Esophagus muscularis mucosa (tissue), 4 donors: ENCODE measurements at places on chromosomes 6 and 20. TPM values are rescaled to one million over a fixed set of nuclear protein-coding genes. Genes with fewer than 3 reads are reported as not detected.

GRCh38 chr6:34115403-34115795 lies 30.5 kb downstream of the GRM4 start:
- no peak overlapping the region for H3K4me3 ChIP-seq
- no peak overlapping the region for H3K27ac ChIP-seq
- no peaks in the 10 kb centered on the region for H3K27me3 ChIP-seq

- no peak overlapping the region for H3K27ac ChIP-seq
- no peaks in the 10 kb centered on the region for H3K27me3 ChIP-seq
- no peak for DNase-seq
- H3K4me1 ChIP-seq: no peaks in the 10 kb centered on the region
- H3K4me3 ChIP-seq: no peak overlapping the region
These were observed 79.0 kb upstream of the RGS17 start for GRCh38 chr6:153210083-153210482.

- no peaks in the 10 kb centered on the region for H3K4me1 ChIP-seq
- no peak for DNase-seq
- H3K36me3 ChIP-seq: no peaks in the 10 kb centered on the region
- H3K27ac ChIP-seq: no peak overlapping the region
- H3K4me3 ChIP-seq: no peak overlapping the region
- no peaks in the 10 kb centered on the region for H3K27me3 ChIP-seq
These were observed 11.5 kb upstream of the DACT2 start for GRCh38 chr6:168331058-168331457.

- no peaks in the 10 kb centered on the region for H3K27me3 ChIP-seq
- H3K27ac ChIP-seq: no peak overlapping the region
- no peaks in the 10 kb centered on the region for H3K4me1 ChIP-seq
- no peak overlapping the region for H3K4me3 ChIP-seq
These were observed 958.8 kb downstream of the TFAP2A start for GRCh38 chr6:9455864-9456658.

- peaks cover 20% of the 10 kb centered on the region for H3K4me1 ChIP-seq
- H3K27ac ChIP-seq: no peak overlapping the region
- H3K27me3 ChIP-seq: peaks cover 57% of the 10 kb centered on the region
- no peaks in the 10 kb centered on the region for H3K36me3 ChIP-seq
These were observed 1.1 kb upstream of the TMEM74B start for GRCh38 chr20:1185790-1186334.

- no peak overlapping the region for H3K27ac ChIP-seq
- H3K4me3 ChIP-seq: no peak overlapping the region
- no peaks in the 10 kb centered on the region for H3K27me3 ChIP-seq
- no peaks in the 10 kb centered on the region for H3K4me1 ChIP-seq
These were observed 30.0 kb downstream of the SLC22A16 start for GRCh38 chr6:110446405-110446804.

DNA sequence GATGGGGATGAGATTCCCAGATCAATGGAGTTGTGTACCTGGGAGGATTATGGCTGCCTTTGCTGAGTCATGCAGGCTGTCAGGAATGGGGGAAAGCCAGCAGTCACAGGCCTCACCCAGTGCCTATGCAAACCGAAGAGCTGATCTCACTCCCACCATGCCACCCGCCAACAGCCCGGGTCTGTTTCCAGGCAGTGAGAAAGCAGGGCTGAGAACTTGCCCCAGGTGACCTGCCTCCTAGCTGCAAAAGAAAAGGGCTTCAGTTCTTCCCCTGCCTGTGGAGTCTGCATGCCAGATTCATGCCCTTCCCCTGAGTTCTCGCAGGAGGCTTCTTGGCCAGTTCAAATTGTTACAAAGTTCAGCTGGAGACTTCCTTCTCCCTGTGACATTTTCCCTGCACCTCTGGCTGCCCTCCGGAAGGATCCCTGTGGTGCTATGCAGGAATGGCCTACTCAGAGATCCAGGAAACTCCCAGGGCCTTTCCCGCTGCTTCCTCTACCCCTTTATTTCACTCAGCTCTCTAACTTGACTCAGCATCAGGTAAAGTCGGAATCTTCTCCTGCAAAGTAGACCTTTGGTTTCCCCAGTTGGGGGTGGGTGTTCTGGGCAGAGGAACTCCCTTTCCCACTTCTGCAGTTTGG lies 71.5 kb upstream of the B3GAT2 start:
- no peak for DNase-seq
- H3K27me3 ChIP-seq: no peaks in the 10 kb centered on the region
- no peaks in the 10 kb centered on the region for H3K4me1 ChIP-seq
- H3K4me3 ChIP-seq: no peak overlapping the region

DNA sequence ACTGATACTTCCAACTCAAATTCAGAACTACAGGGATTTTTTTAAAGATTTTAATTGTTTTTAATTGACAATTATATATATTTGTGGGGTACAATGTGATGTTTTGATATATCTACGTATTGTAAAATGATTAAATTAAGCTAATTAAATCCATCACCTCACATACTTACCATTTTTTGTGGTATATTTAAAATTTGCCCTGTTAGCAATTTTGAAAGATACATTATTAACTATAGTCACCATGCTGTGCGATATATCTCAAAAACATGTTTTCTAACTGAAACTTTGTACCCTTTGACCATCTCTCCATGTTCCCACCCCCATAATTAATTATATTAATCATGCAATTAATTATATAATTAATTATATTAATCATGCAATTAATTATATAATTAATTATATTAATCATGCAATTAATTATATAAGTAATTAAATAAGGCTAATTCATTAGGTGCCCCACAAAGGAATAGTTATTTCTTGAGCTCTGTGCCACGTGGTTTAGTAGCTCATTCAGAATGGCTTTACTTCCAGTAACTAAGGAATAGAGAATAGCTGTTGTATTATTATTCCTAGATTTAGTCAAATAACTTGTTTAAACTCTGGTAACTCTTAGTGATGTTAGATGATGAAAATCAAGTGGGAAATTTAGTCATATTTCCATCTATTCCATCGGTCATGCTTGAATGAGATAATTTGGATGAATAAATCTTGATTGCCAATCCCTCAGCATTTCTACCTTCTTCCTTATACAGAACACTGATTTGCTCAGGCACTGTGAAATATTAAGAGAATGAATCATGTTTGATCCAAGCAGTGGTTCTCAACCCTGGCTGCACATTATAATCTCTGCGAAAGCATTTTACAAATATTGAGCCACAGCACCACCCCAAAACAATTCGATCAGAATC lies 25.1 kb downstream of the LOC128125822 start:
- H3K4me3 ChIP-seq: peak overlapping the region; percentile 62
- peaks cover 9% of the 10 kb centered on the region for H3K4me1 ChIP-seq
- H3K27ac ChIP-seq: no peak overlapping the region
- H3K36me3 ChIP-seq: no peaks in the 10 kb centered on the region

DNA sequence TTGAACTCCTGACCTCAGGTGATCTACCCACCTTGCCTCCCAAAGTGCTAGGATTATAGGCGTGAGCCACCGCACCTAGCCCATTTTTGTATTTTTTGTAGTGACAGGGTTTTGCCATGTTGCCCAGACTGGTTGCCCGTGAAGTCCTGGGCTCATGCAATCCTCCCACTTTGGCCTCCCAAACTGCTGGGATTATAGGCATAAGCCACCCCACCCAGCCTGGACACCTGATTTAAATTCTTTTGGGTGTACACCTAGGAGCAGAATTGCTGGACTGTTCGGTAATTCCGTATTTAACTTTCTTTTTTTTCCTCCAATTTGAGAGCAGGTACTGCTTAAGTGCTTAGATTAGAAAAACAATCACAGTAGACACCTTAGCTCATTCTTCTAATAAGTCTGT lies 5.6 kb upstream of the NRM start:
- peaks cover 12% of the 10 kb centered on the region for H3K36me3 ChIP-seq
- H3K4me3 ChIP-seq: no peak overlapping the region
- DNase-seq: no peak
- H3K27ac ChIP-seq: no peak overlapping the region
- no peaks in the 10 kb centered on the region for H3K27me3 ChIP-seq

DNA sequence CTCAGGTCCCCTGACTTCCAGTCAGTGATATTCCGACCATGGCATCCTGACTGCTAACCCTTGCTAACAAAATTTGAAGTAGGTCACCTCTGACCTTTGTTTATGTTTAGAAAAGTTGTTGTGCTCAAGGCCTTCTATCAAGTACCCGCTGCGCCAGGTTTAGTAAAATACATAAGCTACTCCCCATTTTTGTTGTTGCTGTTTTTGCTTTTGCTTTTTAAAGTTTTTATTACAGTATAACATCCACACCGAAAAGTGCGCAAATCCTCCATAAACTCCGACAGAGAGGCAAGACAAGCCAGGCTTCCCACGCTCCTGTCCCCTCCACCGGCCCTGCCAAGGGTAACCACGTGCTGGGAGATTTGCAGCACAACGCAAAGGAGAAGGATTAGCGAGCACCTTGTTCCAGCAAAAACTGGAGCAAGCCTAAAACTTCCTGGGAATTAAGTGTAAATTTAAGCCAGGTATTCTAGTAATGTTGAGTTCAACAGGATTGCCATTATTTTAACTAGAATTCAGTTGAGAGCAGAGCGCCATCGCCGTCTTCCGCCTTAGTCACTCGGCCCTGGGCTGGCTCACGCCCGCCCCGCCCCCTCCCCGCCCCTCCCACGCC lies 17.8 kb upstream of the HMGN4 start:
- peaks cover 12% of the 10 kb centered on the region for H3K4me1 ChIP-seq
- H3K27me3 ChIP-seq: no peaks in the 10 kb centered on the region
- H3K36me3 ChIP-seq: no peaks in the 10 kb centered on the region
- peak overlapping the region; percentile 98 for H3K27ac ChIP-seq
- DNase-seq: no peak

DNA sequence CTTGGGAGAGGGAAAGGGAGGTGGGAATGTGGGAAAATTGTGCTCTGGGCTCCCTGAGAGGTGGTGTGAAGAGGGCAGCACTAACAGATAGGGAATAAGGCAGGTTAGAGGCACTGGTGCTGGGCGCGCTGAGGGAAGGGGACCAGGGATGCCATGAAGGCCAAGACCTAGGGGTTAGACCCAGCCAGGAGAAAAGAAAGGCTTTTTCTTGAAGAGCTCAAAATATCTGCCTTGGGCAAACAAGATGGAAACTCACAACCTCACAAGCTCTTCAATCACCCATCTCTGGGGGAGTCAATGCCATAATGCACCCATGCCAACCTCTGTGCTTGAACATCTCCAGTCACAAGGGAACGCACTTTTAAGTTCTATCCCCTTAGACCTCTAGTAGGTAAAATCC lies 363.6 kb upstream of the CHD6 start:
- peak; percentile 83 for DNase-seq
- H3K27ac ChIP-seq: no peak overlapping the region
- H3K27me3 ChIP-seq: no peaks in the 10 kb centered on the region
- no peak overlapping the region for H3K4me3 ChIP-seq

GRCh38 chr6:56144538-56145324 lies 102.6 kb downstream of the COL21A1 start:
- no peaks in the 10 kb centered on the region for H3K4me1 ChIP-seq
- H3K36me3 ChIP-seq: no peaks in the 10 kb centered on the region
- H3K4me3 ChIP-seq: no peak overlapping the region
- DNase-seq: no peak

DNA sequence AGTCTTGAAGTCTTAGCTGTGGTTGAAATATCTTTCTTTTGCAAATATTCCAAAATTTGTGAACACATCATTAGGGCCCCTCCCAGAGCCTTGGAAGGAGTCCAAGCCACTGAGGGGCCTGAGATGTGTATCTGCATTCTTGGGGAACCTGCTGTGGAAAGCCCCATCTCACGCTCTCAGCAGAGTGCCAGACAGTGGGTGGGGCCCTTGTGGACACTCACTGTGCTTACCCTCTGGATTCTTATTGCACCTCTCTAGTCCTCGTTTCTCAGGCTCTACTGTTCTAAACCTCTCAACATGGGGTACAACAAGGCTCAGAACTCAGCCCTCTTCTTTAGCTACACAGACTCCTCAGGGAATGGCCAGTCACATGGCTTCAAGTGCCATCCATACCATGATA lies 416.2 kb upstream of the CDH4 start:
- no peaks in the 10 kb centered on the region for H3K36me3 ChIP-seq
- no peak for DNase-seq
- H3K4me1 ChIP-seq: no peaks in the 10 kb centered on the region
- no peak overlapping the region for H3K27ac ChIP-seq
- no peaks in the 10 kb centered on the region for H3K27me3 ChIP-seq
- H3K4me3 ChIP-seq: no peak overlapping the region

The SLPI gene
- total RNA-seq: 27.8 TPM

The NCOA6 gene
- 14.9 TPM for total RNA-seq

The PDCD2 gene
- total RNA-seq: 53.2 TPM

The IL17F gene
- total RNA-seq: not detected

The HM13 gene
- total RNA-seq: 67.7 TPM

The KHDRBS2 gene
- total RNA-seq: not detected

The CAP2 gene
- total RNA-seq: 55.1 TPM

The TSHZ2 gene
- 10.3 TPM for total RNA-seq

The DNPH1 gene
- 62.5 TPM for total RNA-seq

The COL9A3 gene
- total RNA-seq: 13.4 TPM
